ENCODE measurements at places on chromosomes 2 and 18.

DNA sequence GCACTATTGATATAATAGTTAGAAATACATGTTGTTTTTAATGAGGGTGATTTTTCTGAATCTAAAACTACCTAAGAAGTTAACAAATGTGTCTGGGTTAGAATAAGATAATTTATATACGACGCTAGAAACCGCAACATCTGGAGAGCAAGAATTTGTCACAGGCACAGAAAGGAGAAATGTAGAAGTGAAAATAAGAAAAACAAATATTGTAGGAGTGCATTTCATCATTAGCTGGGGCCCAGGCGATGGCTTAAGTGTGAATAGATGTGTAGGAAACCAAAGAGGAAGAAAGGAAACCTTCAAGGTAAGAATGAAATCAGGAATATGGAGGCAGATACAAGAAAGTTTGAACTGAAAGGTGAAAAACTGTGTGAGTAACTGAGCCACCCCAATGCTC, 90.3 kb downstream of the LRP2 start:
- DNase-seq = no peak

- no peak for DNase-seq
These were observed 103.4 kb downstream of the TSN start for GRCh38 chr2:121858847-121859246.

DNA sequence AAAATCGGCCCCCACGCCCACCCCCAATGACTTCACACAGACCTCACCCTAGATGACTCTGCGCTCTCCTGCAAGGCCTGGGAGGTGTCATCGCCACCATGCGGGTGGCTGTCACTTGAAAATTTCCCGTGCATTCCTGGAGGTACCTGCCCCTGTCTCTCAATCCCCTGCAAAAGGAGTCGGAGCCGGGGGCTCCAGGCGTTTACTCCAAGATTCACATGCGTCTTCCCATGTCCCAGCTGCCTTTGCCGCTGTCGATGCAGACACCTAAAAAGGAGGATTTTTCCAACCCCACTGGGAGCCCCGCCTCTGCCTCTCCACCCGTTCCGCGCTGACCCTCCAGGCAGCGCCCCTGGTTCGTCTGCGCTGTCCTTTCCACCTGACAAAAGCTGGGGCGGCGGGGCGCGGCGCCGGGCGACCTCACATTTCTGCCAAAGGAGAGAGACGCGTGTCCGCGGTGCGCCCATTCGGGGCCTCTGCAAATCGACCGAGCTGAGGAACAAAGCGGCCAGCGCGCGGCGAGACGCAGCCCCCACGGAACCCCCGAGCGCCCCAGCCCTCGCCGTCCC, 667 bp downstream of the REEP1 start:
- no peak for DNase-seq

DNA sequence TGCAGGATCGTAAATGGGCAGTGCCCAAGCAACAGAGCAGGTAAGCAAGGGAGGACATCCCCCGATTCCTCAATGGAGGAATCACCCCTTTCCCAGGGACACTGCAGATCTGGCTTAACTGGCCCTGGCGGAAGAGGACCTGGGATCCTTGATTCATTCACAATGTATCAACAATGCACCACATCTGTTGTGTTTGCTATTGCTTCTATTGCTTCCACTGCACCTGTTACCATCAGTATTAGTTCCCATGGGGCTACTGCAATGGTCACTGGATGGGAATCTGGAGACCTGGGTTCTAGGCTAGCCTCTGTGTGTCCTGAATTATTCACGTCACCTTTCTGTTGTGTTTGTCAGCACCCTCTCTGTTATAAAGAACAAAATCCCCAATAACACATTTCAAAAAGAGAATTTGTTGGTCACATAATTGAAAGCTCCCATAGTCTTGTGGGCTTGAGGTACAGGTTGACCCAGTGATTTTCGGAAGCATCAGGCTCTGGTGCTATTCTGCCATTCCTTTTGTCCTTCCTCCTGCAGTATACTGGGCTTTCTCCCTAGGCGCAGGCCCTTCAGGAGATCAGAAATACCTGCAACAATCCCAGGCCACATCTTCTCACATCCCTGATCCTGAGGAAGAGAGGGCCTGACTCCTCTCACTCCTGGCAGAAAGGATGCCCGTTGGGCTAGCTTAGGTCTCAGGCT, 193.5 kb upstream of the GLI2 start:
- DNase-seq = no peak

DNA sequence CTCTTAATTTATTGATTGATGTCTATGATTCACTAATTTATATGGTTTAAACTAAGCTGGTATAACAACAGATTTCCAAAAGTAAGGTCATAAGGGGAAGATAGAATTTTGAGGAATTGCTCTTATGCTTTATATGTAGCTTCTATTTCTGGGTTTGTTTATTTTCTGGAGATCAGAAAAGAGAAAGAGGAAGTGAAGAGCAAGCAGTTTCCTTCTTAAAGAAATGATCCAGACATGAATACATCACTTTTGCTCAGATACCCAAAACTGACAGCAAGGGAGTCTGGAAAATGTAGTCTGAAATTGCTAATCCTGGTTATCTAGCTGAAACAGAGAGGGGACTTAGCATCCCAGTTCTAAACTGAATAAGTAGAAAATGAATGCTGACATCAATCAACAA, 912.5 kb upstream of the CRIM1 start:
- DNase-seq = no peak

GRCh38 chr2:196586511-196586991, 53.0 kb upstream of the CCDC150 start:
- no peak for DNase-seq

DNA sequence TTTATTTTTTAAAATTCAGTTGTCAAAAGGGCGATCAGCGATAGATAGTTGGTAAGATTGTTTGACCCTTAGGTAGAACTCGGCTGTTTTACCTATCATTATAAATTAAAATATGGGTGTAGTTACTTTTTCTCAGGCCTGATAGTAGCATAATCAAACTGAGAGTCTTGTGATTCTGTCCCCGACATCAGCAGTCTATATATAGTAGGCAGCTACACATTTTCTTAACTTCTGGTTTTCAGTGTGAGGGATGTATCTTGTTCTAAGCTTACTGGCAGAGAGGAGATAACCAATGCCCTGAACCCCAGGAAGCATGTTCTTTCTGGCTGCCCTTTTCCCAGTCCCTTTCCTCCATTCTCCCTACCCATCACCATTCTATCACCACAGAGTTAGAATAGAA, 56.6 kb downstream of the XRCC5 start:
- DNase-seq = no peak

DNA sequence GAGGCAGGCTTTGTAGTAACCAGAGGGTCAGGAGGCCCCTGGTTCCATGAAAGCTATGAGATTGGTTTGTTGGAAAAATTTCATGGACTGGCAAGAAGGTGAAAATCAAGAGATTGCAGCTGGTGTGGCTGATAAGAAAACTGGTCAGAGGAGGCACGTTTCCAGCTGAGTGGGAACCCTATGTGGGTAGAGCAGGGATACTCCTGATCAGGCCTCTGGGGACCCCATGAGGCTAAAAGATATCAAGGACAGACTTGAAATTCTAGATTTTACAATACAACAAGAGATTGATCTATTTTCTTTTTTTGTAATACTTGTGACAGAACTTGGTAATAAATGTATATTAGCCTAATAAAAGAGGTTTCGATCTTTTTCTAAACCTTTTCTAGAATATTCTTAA, 1615.1 kb downstream of the DPP10 start:
- no peak for DNase-seq

DNA sequence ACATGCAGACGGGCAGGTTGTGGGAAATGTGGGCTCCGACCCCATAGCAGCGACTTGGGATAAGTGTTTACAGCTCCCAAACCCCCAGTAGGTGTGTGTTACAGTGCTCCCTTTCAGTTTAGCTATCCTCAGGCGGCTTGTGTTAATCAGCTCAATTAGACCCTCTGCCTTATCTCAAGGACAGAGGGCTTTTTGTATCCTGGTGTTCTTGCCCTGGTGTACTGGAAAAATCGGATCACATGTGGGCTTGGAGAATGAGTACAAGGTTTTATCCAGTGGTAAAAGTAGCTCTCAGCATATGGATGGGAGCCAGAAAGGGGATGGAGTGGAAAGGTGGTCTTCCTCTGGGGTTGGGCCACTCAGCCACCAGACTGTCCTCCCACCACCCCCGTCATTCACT, 264.7 kb upstream of the SYT4 start:
- DNase-seq = no peak

GRCh38 chr2:47086054-47086471, 69.0 kb downstream of the STPG4 start:
- no peak for DNase-seq

- DNase-seq = no peak
These were observed 826.0 kb downstream of the PLCL1 start for GRCh38 chr2:198630384-198630783.

- no peak for DNase-seq
These were observed 49.1 kb upstream of the CTDP1 start for GRCh38 chr18:79630281-79631095.

GRCh38 chr18:22106536-22107292, 62.7 kb upstream of the GATA6 start:
- no peak for DNase-seq

DNA sequence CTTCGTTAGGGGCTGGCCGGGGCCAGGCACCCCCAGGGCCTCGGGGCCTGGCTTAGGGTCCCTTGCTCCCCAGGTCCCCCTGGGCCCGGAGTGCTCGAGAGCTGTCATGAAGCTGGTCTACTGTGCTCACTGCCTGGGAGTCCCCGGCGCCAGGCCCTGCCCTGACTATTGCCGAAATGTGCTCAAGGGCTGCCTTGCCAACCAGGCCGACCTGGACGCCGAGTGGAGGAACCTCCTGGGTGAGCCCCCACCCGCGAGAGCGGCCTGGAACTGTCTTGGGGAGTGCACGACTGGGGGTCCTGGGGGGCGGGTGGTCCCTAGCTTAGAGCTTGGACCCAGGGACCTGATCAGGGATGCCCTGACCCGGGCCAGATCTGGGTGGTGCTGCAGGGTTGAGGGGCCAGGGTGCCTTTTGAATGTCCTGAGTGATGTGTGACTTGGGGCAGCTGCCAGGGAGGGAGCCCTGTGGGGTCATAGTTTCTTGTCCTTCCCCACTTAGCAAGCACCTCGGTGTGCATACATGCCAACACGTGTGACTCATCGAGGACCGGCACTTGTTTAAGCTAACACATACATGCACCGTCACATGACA, 27.9 kb downstream of the GPC1 start:
- DNase-seq = peak; percentile 10

DNA sequence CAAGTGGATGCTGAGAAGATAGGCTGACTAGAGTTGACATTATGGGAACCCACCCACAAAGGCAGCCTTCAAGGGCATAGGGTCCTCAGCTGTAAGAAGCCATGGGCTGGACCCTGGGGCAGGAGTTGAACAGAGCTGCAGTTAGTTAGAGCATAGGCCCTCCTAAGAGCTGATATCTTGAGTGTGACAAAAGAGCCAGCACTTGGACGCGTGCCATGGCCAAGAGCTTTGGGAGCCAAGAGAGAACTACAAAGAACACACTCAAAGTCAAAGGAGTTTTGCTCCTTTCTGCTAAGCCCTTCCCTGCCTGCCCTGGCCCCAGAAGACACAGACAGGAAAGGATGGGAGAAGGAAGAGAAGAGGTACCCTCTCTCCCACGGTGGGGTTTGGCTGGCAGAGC, 29.9 kb upstream of the AGAP1 start:
- DNase-seq = no peak

DNA sequence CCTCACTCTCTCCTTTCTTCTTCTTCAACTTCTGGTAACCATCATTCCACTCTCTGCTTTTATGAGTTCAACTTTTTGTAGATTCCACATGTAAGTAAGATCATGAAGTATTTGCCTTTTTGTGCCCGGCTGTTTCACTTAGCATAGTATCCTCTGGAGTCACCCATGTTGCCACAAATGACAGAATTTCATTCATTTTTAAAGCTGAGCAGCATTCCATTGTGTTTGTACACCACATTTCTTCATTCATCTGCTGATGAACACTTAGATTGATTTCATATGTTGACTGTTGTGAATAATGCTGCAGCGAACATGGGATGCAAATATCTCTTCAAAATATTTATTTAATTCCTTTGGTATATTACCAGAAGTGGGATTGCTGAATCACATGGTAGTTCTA, 133.6 kb upstream of the ERBB4 start:
- DNase-seq = no peak

DNA sequence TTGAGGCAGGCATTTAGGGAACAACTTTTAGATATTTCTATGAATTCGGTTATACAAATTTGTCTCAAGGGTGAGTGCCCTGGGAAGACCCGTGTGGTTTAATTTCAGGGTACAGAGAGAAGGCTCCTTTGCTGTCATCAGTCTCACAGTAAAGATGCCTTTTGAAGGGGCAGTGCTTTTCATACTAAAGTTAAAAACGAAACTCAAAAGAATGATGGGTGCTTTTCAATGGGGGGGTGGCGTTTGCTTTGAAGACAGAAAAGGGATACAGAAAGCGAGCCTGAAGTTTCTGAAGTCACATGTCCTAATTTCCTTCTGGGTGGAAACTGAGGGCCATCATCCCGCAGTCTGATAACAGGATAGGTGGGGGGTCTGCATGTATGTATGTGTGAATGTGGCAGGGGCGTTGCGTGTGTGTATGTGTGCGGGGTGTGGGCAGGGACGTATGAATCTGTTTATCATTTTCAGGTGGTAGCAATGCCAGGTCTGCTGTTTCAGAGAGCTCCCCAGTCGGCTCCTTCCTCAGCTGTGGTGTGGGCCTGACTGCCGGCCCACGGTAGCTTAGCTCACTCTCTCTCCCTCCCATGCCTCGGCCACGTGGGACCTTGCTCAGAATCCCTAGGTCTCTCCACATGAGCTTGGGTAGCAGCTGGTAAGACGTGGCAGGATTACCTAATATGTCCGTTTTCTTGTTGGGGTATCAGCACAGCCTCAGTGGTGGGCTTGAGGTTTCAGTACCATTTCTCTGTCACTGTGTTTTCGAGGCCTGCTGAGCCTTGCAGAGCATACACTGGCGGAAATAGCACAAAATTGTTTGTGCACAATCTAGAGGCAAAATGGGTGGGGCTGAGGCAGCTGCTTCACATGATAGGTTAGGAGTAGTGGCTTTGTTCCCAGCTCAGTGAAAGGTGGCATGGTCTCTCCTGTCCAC, 32.7 kb downstream of the ARHGAP25 start:
- DNase-seq = peak; percentile 51

DNA sequence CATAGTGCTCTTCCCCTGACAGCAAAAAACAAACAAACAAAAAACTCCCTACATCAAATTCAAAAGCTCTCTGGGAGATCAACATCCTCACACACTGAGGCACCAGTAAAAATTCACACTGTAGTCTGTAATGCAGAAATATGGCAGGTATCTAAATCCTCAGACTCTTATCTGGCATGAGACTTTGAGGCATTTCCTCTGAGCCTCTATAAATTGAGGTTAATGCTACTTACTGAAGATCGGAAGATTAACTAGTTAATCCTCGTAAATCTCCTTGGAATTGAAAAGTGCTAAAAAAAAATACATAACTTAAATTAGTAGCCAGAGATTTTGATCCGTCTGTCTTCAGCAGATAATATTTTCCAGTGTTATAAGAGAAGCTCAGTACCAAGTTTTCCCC, 65.0 kb downstream of the AP1S3 start:
- DNase-seq = no peak

DNA sequence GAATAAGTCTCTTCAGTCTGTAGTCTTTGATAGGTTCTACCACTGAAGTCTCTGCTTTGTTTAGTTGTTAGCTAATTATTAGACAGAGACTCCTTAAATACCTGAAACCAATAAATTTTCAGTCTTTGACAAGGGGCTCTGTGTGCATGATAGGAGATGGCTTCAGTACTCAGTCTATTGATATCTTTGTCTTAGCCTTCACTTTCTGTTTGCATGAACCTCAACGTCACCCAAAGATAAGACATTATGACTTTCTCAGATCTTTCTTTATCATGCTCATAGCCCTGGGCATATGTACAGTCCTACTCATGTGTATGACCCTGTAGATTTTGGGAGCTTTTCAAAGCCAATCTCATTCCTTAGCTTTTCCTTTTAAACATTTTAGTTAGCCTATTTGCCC, 183.5 kb upstream of the GCFC2 start:
- DNase-seq = no peak
